ENCODE measurements at places on chromosomes 5 and 9. TPM values are rescaled to one million over a fixed set of nuclear protein-coding genes. Genes with fewer than 3 reads are reported as not detected.

- no peak for DNase-seq
Measured at GRCh38 chr5:36882250-36882649, 5.7 kb downstream of the NIPBL start.

- DNase-seq: no peak
Measured at GRCh38 chr5:52961274-52961681, 27.9 kb upstream of the ITGA2 start.

DNA sequence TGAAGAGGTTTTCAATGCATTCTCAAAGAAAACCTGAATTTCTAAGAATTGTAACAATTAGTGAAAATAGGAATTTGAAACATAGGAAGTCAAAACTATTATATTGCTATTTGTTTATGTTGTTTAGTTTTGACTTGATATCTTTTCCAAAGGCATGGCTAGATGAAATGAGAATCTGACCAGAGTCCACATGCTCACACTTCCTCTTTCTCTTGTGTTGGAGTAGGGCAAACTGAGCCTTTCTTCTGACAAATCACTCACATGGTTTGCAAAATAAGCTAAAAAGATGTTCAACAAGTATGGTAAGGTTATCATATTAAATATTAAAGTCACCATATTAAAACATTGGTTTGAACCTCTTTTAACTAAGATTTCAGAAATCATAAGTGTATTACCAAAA, 512.6 kb downstream of the ISL1 start:
- no peak for DNase-seq

GRCh38 chr5:116681334-116682013, 106.9 kb upstream of the SEMA6A start:
- no peak for DNase-seq

GRCh38 chr9:20117986-20118385, 329.1 kb upstream of the SLC24A2 start:
- no peak for DNase-seq

GRCh38 chr9:126431077-126431742, 104.6 kb downstream of the MVB12B start:
- no peak for DNase-seq

GRCh38 chr9:27676827-27677226, 103.5 kb upstream of the C9orf72 start:
- DNase-seq: no peak

DNA sequence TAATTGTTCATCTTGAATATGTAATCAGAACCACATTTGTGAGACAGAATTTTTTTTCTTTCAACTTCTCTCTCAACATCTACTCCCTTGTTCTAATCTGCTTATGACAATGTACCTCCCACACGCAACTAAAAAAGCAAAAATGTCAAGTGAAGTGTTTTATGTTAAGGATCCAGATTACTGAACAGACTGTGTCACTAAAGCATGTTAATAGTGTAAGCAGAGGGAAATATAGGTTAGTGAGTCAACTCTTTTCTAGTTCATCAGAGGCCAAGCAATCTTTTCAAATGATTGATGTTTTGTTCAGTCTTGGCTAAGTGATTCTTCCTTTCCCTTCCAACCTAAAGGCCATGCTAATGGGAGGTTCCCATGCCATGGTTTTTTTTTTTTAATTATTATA, 34.7 kb upstream of the IDNK start:
- no peak for DNase-seq

DNA sequence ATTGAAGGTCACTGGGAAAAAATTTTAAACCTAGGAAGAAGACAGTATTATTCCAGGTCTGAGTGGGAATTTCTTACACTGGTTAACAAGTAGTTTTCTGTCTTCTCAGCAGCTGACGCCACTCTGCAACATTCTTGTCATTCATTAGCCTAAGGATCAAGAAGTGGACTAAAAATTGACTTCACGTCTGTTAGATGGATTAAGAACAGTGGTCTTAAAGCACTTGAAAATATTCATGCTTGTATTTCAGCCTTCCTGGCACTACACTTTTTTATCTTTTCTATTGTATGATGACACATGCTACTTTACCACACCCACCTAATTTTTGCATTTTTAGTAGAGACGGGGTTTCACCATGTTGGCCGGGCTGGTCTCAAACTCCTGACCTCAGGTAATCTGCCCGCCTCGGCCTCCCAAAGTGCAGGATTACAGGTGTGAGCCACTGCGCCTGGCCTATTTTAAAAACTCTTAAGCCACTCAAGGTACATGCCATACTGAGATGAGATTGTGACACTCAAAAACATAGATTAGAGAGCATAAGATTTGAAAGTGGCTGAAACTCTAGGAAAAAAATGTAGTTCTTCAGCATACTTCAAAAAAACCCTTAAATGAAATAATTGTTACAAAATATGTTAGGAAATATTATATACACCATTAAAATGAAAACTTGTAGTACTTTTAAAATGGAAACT, 8.4 kb downstream of the MATR3 start:
- DNase-seq: no peak

GRCh38 chr5:581266-581665, 30.9 kb upstream of the CEP72 start:
- no peak for DNase-seq

DNA sequence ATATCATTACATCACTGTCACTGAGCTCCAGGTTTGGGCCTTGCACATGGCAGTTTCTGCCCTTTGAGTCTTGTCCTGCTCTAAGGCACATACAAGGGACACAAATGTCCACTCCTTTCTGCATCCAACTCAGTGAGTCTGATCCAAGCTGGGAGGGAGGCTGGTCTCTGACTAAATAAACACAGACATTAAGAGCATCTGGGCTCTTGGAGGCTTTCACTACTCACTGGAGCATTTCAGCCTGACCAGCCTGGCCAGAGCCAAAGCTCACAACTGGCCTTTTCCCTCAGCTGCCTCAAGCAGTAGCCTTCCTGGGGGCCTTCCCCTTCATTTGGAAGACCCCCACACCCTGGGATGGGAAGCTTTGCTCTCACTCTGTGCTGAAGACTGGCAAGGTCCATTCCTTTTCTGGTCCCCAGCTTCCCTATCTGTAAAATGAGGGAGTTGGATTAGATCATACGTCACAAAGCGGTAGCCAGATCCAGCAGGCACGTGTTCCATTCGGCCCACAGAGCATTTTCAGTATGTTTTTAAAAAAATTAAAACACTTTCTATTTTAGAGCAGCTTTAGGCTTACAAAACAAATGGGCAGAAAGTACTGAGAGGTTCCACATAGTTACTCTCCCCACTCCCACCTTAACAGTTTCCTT, 58.6 kb upstream of the XPA start:
- no peak for DNase-seq

DNA sequence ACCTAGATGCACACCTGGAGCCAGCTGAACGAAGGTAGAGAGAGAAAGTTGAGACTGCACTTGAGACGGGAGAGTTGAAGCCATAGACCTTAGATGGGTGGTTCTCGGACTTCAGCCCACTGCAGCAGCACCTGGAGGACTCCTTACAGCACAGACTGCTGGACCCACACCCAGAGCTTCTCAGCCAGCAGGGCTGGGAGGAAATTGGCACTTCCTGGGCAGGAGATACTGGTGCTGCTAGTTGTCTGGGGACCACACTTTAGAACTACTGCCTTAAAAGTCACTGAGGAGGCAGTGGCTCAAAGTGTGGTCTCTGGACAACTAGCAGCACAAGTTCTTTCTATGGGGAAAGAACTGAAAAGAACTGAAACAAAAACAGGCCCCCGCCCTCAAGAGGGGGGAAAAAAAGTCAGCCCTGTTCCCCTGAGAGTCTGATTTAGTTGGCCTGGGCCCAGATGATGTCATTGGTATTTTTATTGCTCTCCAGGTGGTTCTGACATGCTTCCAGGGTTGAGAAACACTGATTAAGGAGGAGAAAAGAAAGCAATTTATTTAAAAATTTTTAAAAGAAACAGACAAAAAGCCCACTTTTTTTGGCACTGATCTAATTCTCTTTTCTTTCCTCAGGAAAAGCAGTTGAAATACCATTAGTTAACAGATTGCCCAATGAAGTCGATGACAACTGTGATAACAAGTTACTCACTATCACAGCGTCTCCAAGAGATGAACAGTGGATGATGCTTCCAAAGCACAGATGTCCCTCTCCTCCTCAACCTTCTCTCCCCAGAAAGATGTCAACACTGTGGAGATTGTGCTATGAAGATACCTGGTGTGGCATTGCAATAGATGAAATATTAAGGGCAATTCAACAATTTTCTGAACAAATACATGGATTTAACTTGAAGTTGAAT, 73.6 kb upstream of the ADAMTS16 start:
- DNase-seq: no peak

DNA sequence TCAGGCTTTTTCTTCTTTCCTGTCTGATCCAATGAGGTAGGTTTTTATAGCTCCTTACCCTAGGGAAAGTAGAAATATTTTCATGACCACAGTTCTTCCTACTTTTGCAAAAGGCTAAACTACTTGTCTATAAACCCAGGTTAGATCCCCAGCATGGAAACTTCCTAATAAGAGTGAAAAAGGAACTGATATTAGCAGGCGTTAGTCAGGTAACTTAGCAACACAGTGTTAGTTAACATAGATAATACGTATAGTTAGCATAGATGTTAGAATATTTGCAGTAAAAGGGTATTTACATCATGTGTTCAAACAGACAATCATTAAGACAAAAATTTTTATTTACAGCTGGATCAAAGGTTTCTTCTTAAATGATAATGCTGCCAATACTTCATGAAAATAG, 162.9 kb upstream of the DAB2 start:
- DNase-seq: no peak

- no peak for DNase-seq
Measured at GRCh38 chr9:104820336-104820735, 56.4 kb downstream of the NIPSNAP3B start.

- no peak for DNase-seq
Measured at GRCh38 chr5:57955511-57955910, 472.9 kb upstream of the ACTBL2 start.

DNA sequence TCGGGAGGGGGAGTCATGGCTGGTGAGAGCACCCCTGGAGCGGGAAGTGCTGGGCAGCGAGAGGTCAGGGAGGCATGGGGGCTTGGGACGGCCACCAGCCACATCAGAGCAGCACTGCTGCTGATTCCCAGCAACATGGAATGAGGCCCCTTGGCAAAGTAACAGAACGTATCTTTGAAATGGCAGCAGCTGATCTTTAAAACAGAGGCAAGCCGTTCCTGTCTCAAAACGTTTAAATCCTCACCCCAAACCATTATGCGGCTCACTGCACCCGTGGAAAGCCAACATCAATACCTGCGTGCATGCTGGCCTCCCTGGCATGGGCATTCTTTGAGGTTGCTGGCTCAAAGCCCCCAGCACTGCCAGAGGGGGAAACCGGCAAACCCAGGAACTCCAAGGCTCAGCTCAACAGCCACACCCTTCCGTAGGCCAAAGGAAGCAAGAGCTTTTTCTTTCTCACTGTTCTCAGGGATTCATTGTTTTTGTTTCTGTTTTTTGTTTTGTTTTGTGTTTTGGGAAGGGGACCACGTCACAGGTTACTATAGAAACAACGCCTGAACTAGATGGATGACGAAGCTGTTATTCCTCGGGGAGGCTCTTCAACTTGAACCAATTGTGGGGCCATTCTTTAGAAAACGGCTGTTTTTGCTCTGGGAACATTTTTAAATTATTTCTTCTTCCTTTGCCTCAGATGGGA, 28.1 kb upstream of the OBP2B start:
- DNase-seq: no peak

DNA sequence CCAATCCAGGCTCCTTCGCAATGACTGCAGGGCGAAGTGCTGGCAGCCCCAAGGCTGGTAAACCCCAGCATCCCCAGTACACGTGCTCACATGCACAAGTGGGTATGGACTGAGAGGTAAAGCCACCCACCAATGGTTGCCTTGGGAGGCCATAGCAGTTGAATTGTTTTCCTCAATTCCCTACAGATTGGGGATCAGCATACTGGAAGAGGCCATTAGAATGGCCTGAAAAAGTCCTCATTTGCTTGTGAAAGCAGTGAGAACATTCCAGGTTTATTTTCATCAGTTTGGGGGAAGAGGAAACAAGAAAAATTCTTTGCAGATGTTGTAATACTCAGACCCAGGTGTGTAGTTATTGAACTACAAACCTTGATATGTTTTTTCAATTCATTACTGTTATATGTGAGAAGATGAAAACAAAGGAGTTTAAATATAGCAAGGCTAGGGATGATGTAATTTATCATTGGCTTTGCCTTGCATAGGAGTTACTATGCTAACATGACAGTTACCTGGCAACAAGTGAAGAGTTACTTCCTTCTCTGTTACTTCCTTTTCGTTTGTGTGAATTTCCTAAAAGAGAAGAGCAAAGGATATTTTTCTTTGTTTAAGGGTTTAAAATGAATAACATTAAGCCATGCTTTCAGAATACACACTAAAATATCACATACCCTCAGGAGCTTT, 36.4 kb downstream of the MTMR12 start:
- no peak for DNase-seq

DNA sequence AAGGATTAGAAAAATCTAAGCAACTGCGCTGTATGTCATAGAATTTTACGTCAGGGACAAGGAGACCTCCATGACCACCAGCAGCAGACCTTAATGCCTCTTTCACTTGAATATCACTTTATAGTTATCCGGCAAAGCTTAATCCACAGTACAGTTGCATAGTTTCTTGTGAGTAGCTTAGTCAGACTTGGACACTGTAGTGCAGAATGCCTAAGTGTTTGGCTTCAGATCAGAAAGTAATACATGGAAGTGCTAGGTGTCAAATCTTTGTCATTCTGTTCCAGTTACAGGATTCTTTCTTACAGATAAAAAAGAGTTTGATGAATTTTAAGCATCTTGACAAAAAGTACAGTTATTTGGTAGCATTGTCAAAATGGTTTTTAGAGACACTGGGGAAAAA, 239.9 kb upstream of the PAPPA start:
- DNase-seq: no peak

IL4 gene
- total RNA-seq: not detected

PCDHGB3 gene
- 13.2 TPM for total RNA-seq

SAXO1 gene
- not detected for total RNA-seq

CCL21 gene
- total RNA-seq: 56.7 TPM

SPAG8 gene
- 0.65 TPM for total RNA-seq

SEC16A gene
- 64.2 TPM for total RNA-seq

EPB41L4B gene
- 29.1 TPM for total RNA-seq

CHD1 gene
- total RNA-seq: 140 TPM

PLK2 gene
- total RNA-seq: 66.2 TPM

RANBP3L gene
- 10.6 TPM for total RNA-seq

BAAT gene
- not detected for total RNA-seq

PRKAA1 gene
- total RNA-seq: 99.6 TPM
